ENCODE measurements at places on chromosomes 1 and 21. TPM values are rescaled to one million over a fixed set of nuclear protein-coding genes. Genes with fewer than 3 reads are reported as not detected.
A peak's percentile ranks its signal among the peaks of the same experiment; 100 is the strongest.

Gene HCN3
- 0.90 TPM for total RNA-seq

Gene KIF14
- 0.79 TPM for total RNA-seq

Gene LINGO4
- total RNA-seq = under 0.01 TPM

Gene SFN
- total RNA-seq = 465 TPM

Gene ZSCAN20
- 5.0 TPM for total RNA-seq

Gene KLF18
- not detected for total RNA-seq

Gene FAM3B
- total RNA-seq = not detected

Gene NUDT4B
- total RNA-seq = 2.6 TPM

Gene PLPPR5
- not detected for total RNA-seq

DNA sequence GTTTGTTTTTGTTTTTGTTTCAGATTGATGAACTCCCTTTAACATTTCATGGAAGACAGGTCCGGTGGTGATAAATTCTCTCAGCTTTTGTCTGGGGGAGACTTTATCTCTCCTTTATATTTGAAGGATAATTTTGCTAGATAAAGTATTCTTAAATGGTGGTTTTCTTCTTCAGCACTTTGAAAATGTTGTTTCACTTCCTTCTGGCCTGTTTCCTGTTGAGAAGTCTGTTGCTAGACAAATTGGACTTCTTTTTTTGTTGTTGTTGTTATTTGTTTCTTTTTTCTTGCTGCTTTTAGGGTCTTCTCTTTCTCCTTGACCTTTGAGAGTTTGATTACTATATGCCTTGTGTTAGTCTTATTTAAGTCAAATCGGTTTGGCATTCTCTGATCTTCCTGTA, 50.8 kb downstream of the CRP start:
- DNase-seq = no peak

- no peak for DNase-seq
Measured at GRCh38 chr1:206737729-206738201, 32.8 kb upstream of the IL19 start.

DNA sequence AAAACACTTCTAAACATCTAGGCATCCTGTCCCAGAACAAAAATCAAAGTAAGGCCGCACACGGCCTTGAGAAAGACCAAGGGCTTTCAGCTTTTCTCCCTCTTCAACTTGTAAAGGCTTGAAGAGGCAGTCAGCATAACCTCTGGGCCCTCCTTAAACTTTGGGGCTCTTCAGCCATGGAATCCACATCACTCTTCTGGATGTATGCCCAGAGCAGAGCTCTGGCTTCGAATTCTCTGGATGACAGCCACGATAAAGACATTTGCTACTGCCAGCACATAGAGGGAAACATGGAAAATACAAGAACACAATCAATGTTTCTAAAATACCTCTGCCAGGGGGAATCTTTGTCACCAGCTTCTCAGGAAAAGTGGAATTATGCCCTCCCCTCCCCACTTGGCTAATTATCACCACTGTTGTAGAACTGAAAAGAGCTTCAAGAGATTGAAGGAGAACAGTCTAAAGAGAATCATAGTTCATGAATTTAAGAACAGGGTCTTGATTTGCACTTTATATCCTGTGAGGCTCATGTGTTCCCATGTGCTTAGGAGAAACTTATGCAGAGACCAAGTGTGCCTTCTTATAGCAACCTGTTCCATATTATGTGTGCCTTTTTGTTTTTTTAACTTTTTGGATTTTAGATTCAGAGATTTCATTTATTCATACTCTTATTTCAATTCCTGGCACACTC, 39.0 kb upstream of the DPT start:
- peak; percentile 48 for DNase-seq

DNA sequence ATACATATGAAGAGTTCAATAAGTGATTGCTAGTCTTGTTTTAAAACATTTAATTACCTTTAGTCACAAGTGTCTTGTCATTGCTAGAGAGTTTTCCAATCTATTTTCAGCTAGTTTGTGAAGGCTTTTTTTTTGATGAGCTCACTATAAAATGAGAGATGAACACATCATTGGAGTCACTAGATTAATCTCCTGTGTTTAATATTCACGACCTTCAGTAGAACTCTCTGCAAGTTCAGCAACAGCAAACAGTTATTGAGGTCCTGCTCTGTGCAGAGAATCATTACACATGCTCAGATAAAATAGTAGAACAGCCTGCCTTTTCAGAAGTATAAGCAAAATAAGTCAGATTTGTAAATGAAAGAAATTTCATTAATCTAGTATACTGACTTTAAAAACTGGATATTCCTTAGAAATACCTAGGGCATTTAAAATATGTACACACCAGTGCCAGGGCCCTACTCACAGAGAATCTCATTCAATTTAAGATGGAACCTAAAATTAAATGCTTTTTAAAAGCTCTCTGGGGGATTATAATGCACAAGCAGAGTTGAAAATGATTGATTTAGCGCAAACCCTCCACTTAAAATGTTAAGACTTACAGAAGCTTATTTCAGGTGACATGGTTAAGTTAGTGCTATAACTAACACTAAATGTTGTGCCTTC, 30.5 kb downstream of the KRTAP20-3 start:
- DNase-seq = no peak

- DNase-seq = no peak
Measured at GRCh38 chr1:150551051-150551783, 2.0 kb downstream of the ADAMTSL4 start.

- peak; percentile 34 for DNase-seq
Measured at GRCh38 chr1:17045150-17045549, 8.7 kb downstream of the SDHB start.

DNA sequence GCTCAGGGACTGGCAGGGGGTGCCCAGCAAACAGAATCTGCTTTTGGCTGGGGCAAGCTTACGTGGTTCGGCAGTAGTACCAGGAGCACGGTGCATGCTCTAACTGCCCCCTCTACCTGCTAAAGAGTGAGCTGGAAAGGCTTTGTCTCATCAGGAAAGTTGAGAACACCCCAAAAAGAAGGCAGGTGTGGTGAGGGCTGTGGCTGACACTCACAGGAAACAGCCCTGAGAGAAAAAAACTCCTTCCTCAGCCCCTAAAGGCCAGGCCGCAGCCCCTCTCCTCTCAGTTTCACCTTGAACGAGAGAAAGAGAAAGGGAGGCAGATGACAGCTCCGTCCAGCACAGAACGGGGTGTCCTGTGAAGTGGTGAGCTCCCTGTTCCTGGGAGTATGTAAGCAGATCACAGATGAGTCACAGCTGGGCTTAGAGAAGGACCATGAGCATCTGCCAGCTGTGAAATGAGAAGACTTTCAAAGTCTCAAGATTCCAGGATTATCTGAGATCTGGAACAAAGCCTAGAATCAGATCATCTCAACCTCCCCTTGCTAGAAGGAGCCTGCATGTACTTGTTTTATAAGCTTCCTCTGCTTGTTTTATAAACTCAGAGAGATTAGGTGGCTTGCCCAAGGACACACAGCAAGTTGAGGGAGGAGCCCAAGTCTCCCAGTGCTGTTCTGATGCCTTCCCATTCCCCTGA, 13.4 kb downstream of the LAPTM5 start:
- DNase-seq = peak; percentile 25

GRCh38 chr1:195188821-195189220, 1419.4 kb downstream of the KCNT2 start:
- no peak for DNase-seq

GRCh38 chr1:43952731-43953346, 6.1 kb downstream of the IPO13 start:
- peak; percentile 36 for DNase-seq

DNA sequence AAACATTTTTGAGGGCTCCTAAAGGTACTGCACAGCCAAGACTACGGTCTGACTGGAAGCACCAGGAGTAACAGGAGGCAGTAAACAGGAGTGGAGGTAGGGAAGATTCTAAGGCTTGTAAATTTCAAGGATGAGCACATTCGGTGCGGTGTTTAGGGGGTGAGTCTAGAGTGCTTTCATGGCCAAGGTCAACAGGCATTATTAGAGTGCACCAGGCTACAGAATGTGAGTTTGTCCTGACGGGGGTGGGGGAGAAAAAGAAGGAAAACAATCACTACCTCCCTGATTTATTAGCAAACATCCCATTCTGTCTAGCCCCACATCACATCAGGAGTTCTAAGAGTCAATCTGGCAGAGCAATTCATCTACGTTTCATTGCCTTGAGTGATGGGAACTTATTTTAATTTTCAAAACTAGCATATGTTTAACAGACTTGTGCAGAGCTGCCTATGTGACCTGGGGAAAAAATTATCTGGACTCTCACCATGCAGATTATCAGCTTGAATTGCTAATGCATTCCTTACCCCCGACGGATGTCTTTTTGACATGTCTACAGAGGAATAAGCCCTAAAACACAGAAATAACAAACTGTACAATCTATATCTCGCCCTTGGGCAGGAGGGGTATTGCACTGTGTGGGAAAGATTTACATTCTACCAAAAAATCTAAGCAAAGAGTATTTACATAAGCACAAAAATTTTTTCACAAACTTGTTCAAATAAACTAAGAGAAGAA, 45.0 kb downstream of the APP start:
- DNase-seq = no peak
